ENCODE measurements at places on chromosomes 5 and 9. TPM values are rescaled to one million over a fixed set of nuclear protein-coding genes. Genes with fewer than 3 reads are reported as not detected.

DNA sequence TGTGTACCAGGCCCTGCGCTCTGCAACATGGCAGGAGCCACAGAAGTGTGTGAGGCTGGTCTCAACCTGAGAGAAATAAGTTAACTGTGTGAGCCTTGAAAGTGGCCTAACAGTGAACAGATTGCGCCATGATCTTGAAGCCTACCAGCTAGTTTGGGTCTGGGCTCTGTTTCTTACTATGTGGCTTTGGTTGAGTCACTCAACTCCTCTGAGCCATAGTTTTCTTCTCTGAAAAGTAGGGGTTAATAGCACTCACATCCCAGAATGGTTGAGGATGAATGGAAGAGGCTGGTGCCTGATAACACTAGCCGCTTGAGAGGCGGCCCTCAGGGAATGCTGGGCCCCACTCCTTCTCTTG is 121.5 kb downstream of the RGS3 start:
- no peak for DNase-seq

- no peak for DNase-seq
Measured at GRCh38 chr9:31908158-31908890, 476.1 kb upstream of the ACO1 start.

DNA sequence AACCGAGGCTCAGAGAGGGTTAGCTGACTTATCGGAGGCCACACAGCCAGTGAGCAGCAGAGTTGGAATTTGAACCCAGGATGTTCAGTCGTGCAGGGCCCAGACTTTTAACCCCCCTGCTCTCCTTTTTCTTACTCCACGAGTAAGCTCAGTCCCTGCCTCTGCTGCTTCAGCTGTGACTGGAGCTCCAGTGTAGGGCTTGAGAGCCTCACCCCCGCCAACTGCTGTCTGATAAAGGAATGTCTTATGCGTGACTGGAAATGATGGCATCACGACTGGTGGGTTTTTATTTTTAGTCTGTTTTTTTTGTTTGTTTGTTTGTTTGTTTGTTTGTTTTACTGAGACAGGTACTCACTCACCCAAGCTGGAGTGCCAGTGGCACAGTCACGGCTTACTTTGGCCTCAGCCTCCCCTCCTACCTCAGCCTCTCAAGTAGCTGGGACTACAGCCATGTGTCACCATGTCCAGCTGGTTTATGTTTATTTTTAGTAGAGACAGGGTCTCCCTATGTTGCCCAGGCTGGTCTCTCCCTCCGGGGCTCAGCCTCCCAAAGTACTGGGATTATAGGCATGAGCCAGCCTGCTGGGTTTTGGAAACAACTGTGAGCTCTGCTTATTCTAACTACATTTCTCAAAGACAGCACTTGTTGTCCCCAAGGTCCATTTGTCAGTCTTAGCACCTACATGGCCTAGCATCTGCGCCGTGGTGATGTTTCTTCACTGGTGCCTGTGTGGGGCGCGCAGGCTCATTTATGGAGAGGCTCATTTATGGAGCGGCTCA is 52.5 kb upstream of the NCS1 start:
- DNase-seq = no peak

GRCh38 chr9:33752130-33752637 is 43.2 kb upstream of the PRSS3 start:
- no peak for DNase-seq

DNA sequence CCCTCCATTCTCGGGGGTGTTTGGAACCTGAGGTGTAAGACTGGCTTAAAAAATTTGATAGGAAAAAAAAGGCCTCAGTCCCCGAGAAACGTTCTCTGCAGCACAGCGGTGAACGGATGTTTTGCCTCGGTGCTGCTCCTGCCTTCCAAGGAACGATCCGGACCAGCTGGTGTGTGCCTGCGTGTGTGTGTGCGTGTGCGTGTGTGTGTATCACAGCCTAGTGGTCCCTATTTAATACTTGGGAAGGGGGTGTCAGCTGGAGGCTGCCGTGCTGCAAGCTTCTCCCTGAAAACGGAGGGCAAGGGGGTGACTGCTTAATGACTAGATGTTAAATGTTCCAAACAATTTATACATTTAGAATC is 76.9 kb downstream of the LHX2 start:
- no peak for DNase-seq

DNA sequence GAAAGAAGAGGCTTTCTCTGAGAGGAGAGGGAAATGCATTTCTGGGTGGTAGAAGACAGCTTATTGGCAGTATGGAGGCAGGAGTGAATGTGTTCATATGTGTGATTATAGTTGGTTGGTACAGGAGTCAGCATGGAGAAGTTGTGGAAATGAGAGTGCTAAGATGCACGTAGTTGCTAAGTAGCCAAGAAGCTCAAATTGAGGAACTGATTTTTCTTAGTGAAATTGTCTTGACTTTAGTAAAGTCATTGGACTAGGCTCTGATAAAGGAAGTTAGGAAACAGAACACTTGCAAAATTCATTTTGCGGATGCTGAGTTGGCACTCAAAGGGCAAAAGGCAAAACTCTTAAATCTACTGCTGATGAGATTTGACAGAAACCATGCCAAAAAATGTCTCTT is 158.9 kb upstream of the VCAN start:
- DNase-seq = peak; percentile 15

DNA sequence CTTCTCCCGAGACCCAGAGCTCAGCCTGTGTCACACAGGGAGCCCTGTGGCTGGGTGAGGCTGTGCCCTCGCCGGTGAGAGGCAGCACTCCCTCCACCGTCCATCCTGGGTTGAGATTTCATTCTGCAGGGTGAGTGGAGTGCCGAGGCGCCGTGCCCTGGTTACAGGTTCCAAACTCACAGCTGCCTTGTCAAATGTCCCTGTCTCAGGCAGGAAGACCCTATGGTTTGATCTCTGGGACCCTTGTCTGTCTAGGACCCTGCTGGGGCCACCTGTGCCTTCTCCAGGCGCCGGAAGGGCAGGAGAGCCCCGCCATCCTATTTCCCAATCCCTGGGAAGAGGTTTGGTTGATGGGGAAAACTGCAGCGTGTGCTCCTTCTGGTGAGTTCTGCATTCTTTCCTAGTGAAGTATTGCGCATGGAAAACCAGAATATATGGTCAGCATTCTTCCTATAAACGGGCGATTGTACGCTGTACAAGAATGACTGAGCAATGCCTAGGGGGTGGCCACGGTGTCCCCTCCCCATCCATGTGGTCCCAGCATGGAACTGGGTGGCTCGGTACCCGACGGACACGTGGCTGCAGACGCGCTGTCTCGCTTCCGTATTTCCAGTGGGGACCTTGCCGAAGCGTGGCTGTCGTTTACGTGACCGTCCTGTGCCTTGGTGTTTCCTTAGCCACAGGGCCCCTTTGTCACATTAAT is 95.9 kb upstream of the COL5A1 start:
- DNase-seq = no peak

DNA sequence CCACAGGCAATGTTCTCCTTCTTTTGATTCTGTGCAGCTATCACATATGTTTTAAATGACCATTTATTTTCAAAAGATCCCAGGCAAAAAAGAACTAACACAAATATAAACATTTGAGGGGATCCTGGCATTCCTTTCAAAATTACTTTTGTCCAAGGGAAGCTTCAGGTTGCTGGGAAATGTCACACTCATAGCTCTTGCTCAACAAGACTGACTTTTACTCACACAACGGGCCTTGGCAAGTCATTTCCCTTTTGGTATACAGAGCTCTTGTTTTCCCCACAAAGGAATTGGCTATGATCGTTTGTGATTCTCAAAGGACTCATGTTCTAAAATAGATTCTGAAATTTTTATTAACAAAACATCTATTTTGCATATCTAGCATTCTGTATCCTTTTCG is 4.5 kb upstream of the PALM2AKAP2 start:
- DNase-seq = no peak

DNA sequence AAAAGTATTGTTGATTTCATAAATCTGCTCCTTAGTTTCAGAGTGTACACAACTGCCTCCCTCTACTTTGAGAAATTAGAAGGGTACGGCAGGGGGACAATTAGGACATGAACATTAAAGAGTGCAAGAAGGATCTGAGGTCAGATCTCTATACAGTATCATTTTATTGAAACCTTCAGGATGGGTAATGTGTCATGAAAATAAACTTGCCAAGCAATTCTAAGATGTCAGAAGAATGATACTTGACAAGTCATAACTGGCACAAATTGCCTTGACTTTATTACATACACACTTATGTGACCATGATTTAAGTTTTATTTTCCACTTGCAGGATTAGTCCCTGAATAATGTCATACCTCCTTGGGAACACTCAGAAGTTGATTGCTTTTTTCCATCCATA is 92.8 kb downstream of the PLPP1 start:
- DNase-seq = no peak

GRCh38 chr5:112210430-112211005 is 208.6 kb downstream of the EPB41L4A start:
- peak; percentile 38 for DNase-seq

DNA sequence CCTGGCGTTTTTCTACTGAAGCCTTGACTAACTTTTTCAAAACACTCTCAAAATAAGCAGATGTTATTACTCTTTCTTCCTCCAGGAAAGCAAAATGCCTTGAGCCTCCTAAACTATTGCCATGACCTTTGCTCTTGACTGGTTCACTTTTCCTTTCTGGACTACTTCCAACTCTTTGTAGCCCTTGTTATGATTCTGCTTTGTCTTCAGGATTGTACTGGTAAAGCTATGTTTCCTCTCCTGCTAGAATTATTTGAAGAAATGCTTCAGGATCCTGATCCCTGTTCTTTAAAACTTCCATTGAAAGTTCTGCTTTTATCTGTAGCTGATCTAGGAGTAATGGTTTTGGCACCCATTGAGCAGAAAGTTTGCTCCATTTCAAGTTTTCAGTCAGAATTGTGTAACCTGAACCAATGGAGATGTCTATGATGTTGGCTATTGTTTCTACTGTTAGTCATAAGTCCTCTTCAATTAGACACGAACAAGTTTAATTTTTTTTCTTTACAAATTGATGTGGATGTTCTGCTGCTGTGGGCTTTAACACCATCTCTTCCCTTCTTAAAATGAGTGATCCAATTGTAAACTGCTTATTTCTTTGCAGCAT is 1356.4 kb downstream of the EFNA5 start:
- no peak for DNase-seq

DNA sequence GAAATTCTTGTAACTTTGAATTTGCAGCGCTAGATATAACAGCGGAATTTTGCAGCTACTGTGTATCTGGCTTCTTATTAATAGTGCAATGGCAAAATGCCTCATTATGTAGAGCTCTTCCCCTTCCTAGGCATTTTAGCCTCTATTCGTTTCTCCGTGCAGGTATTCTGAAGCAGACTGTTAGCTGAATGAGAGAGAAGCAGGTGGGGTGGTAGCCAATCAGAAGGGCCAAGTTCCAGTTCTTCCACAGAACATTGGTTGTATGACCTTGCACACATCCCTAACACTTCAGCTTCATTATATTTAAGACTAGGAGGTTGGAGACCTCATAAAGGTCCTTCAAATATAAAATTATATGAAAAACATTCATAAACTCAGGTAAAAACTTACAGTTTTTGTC is 1.2 kb upstream of the VPS13A start:
- DNase-seq = no peak

- DNase-seq = no peak
Measured at GRCh38 chr5:28344836-28345433, 1306.5 kb upstream of the CDH9 start.

DNA sequence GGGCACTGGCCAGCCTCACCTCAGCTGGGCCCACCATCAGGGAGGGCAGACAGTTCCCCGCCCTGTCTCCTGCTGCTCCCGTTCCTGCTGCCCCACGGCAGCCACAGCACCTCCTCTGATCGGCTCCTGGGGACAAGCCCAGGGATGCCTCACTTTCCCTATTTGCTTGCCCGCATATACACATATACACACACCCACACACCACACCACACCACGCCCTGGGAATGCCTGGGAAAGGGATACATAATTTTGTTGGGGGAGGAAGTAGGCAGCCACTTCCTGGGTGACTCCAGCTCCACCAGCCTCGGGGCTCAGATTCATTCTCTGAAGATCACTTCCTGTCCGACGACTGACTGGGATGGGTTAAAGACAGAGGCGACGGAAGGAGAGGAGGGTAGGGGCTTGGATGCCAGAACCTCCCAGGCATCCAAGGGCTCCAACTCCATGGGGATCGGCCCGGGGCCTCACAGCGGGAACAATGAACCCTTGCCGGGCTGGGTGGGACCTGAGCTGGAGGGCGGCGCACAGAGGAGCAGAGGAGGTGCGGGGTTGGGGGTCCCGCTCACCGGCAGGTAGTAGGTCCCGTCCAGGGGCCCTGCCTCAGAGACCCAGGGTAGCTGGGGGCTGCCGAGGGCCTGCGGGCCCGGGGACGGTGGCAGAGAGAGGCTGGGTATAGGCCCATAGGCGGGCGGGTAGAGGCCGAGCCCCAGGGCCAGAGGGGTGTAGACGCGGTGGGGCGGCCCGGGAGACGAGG is 2.0 kb upstream of the MZB1 start:
- no peak for DNase-seq

- no peak for DNase-seq
Measured at GRCh38 chr9:27538647-27539046, 9.0 kb upstream of the MOB3B start.

DNA sequence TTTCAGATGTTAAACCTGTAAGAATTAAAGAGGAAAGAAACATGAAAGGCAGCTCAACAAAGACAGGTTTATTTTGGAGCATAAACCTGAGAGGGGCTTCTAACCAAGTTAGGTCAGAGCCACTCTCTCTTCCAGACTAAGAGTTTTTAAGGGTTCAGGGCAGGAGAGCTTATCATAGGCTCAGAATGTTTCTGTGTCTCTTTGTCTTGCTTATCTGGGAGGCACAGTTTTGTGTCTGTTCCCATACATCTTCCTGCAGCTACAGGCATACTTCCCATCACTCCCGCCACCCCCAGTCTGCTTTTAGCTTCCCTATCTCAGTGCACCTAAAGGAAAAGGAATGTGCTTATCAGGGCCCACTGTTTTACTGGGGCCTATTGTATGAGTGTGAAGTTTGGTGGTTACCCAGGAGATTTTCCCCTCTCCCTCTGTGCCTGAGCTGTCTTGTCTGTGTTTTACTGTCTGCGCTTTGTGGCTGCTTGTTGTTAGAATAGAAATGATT is 21.9 kb downstream of the CD14 start:
- no peak for DNase-seq

DNA sequence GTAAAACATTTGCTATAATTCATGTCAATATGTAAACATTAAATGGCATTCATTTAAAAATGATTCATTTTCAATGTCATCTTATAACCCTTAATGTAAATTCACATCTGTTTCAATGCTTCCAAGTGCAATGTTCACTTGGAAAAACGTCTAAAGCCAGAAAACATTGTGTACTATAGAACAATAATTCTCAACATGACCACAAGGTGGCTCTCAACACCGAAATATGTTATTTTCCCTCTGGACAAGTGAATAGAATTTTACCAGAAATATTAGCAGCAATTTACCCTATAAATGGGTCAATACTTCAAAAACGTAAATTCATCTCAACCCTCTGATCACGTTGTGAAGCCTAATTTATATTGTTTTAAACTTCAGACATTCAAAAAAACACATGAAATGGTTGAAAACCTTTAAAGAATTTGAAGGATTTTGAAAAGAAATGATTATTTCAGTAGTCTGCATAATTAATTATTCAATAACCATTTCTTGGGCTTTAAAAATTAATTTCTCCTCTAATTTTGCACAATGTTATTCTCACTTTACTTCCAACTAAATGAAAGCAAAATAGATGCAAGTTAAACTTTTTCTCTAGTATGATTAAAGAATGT is 11.0 kb downstream of the CDH10 start:
- DNase-seq = no peak

SPINK5 gene
- 0.50 TPM for polyA plus RNA-seq

PCDHB8 gene
- polyA plus RNA-seq = 2.5 TPM

GNA14 gene
- 13.5 TPM for polyA plus RNA-seq

DEPDC1B gene
- 25.1 TPM for polyA plus RNA-seq

FAM200C gene
- polyA plus RNA-seq = 15.2 TPM

ALDH7A1 gene
- polyA plus RNA-seq = 142 TPM

CCDC192 gene
- polyA plus RNA-seq = 0.58 TPM

MARVELD2 gene
- 18.3 TPM for polyA plus RNA-seq

LCN2 gene
- 1.7 TPM for polyA plus RNA-seq

COL15A1 gene
- 2.5 TPM for polyA plus RNA-seq

ADGRV1 gene
- 14.3 TPM for polyA plus RNA-seq

SLC46A2 gene
- 1.0 TPM for polyA plus RNA-seq
